ENCODE measurements at places on chromosomes 7 and 10.
A peak's percentile ranks its signal among the peaks of the same experiment; 100 is the strongest.

DNA sequence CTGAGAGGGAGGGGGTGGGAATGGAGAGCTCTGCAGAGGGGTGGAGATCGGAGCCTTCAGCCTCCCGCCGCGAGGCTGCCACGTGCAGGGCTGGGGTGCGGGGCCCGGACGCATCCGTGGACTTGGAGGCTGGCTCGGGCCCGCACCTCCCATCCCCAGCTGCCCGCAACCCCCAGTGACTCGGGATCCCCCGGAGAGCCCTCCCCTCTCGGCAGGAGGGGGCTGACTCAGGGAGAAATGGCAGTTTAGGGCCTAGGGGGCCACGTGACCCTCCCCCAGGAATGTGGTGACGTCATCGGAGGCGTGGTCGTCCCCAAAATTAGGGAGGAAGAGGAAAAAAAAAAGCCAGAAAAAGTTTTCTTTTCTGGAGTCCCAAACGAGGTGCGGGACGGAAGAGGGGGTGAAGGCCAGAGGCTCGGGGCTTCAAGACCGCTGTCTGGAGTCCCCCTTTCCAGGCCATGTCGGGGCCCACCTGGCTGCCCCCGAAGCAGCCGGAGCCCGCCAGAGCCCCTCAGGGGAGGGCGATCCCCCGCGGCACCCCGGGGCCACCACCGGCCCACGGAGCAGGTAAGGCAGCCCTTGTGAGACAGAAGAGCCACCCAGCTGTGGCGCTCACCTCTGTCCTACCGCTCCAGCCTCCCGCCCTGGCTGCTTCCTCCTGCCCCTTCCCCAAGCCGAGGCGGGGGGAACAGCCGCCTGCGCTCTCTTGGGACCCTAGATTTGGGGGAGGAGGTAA is at the start of gene TRIP6:
Gene TRIP6, plus strand, starts transcription at position 348 of the 736 bp plus-strand sequence. Its CDS starts 111 bp downstream, at position 459.
- peak; percentile 97 for DNase-seq

GRCh38 chr7:140922741-140923345 is 1.9 kb downstream of the BRAF start:
- DNase-seq = no peak

DNA sequence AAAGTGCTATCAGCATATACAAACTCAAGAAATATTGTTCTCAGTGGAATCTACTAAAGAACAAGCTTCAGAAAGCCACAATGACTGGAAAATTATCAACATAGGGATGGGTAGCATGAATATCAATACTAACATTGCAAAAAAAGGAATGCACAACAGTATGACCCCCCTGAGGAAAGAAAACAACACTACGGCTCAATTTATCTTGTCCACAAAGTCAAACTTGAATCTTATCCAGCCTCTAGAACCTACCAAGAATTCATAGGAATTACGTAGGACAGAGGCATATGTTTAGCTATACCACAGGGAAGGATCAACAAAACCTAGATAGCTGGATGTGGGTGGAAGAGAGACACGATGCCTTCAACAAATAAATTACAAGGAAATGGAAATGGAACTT is 54.6 kb downstream of the AGMO start:
- no peak for DNase-seq

- no peak for DNase-seq
Observed at GRCh38 chr10:33142295-33142694, 184.3 kb upstream of the ITGB1 start.

GRCh38 chr10:88668465-88668864 is 4.2 kb downstream of the LIPF start:
- no peak for DNase-seq

DNA sequence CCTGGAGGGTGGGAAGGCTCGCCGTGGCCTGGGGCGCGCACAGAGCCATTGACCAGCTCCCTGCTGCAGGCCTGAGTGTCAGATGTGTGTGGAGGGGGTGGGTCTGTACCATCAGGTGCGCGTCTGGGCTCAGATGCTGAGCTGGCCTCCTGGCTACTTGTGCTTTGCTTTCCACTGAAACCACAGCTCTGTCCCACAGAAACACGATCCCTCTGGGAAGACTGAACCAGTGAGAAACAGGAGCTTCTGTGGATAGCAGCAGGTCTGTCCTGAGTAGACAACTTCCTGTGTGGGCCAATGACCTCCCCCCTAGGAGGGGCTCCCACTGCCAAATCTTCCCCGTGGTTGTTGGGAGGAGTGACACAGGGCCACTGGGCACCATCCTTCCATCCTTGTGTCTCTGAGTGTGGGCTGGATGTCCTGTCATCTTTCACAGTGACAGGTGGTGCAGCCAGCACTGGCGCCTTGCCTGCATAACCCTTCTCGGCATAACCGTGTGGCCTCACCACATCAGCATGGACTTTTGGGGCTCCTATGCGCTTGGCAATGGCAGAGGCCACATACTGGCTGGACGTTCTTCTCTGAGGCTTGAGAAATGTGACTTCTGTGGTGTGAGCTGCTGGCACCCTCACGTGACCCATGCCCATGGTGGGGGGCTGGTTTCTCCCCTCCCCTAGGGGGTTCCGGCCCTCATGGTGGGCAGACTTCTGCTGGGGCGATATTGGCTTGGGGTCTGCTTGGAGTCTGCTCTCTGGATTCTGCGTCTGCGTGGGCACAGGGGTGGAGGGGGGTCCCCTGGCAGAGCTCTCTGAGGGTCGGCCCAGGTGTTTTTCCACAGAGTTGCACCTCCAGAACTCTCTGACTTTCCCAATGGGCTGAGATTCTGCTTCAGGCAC is 245.5 kb upstream of the GRB10 start:
- DNase-seq = no peak

- DNase-seq = no peak
Observed at GRCh38 chr7:118011652-118012051, 138.4 kb upstream of the CTTNBP2 start.

GRCh38 chr7:116626886-116627285 is 45.1 kb upstream of the MET start:
- DNase-seq = no peak
